Smooth muscle cell of the pulmonary artery (primary cell): ENCODE measurements at places on chromosomes 7 and 10. TPM values are rescaled to one million over a fixed set of nuclear protein-coding genes. Genes with fewer than 3 reads are reported as not detected.

The CHRM2 gene
- 3.0 and 8.7 TPM in 2 replicates for total RNA-seq

The GPR15LG gene
- not detected in 2 replicates for total RNA-seq

The NUTM2E gene
- total RNA-seq: not detected in 2 replicates

The UBE2D1 gene
- 10.0 and 12.3 TPM in 2 replicates for total RNA-seq

The EXOSC1 gene
- total RNA-seq: 22.7 and 25.4 TPM in 2 replicates

The HOXA10 gene
- 0.78 TPM in 1 of 2 replicates, not detected in the other for total RNA-seq

The NAT16 gene
- not detected in 2 replicates for total RNA-seq

The H2BK1 gene
- not detected in 2 replicates for total RNA-seq

The SNX8 gene
- total RNA-seq: 17.7 and 34.8 TPM in 2 replicates

The AQP1 gene
- total RNA-seq: 71.5 and 335 TPM in 2 replicates

The CNPY1 gene
- total RNA-seq: not detected in 2 replicates

The LRIT1 gene
- not detected in 2 replicates for total RNA-seq

The MMD2 gene
- total RNA-seq: not detected in 2 replicates
